T-helper 17 cell (primary cell): ENCODE measurements at places on chromosomes 5 and 9.

DNA sequence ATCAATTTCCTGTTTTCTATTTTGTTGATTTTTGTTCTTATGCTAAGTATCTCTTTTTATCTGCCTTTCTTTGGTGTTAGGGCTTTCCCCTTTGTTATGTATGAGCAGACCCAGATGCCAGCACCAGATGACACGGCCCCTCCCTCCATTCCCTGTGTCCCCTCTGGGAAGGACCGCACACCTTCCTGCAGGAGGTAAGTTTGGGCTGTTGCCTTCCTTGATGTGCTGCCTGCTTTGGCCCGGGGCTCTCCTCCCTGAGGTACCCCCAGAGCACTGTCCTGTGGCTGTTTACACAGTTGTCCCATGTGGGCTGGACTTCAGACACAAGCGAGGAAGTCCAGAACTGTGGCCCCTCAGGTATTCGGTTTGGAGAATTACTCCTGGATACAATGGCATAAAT lies 343.8 kb upstream of the IRX1 start:
- DNase-seq: no peak

- no peak for DNase-seq
Observed at GRCh38 chr5:54873691-54874090, 111.7 kb downstream of the ESM1 start.

GRCh38 chr5:32182463-32183063 lies 8.4 kb upstream of the GOLPH3 start:
- no peak for DNase-seq

GRCh38 chr9:107732781-107733522 lies 243.4 kb upstream of the KLF4 start:
- DNase-seq: no peak

DNA sequence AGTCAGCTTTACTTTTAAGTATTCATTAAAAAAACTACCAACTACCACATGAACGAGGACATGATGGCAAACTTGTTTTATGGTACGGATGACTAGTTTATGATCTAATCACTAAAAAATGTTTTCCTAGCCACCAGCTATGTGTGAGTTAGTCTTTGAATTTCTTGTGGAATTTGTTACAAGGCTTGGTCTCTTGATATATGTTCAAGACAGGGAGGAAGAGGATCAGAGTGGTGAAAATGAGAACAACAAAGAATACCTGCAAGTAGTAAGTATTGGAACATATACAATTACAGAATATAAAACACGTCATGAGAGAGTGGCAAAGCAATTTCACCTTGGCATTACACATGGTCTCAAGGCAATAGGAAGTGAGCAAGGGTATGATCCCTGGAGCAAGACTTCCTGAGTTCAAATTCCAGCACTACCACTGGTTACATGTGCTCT lies 548.6 kb upstream of the TLE4 start:
- DNase-seq: no peak

GRCh38 chr5:93071710-93072109 lies 509.3 kb downstream of the NR2F1-AS1 start:
- DNase-seq: no peak

- DNase-seq: no peak
Observed at GRCh38 chr5:176955895-176956294, 50.7 kb downstream of the UIMC1 start.

DNA sequence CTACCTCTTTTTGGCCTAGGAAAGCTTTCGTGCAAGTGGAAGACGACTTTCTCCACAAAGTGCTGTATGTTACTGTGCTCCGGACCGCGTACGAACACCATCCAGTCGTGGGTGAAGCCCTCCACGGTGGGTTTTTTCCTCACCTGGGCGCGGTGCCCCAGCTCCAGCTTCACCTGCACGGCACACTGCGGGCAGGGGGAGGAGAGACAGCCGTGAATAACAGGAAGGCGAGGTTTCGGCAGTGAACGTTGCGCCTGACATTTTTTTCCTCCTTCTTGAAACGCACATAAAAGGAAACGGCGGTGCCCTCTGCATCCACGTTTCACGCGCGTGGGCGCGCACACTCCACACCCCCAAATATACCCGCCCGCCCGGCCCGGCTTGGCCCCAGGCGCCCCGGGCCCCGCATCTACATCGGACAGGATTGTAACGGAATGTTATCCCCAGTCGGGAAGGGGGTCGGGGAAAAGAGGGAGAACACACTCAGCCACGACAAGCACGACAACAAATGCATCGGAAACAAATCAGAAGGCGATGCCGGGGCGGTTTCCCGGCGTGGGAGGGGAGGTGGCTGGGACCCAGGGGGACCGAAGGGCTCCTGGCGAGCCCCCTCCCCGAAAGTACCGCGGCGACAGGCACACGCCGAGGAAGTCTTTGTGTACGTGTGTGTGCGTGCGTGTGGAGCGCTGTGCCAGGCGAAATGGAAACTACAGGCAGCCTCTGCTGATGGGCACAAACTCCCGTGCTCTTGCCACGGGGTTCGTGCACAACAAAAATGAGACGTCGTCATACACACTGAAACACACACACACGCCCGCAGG lies 1.4 kb downstream of the MLLT3 start:
- peak; percentile 8 for DNase-seq

DNA sequence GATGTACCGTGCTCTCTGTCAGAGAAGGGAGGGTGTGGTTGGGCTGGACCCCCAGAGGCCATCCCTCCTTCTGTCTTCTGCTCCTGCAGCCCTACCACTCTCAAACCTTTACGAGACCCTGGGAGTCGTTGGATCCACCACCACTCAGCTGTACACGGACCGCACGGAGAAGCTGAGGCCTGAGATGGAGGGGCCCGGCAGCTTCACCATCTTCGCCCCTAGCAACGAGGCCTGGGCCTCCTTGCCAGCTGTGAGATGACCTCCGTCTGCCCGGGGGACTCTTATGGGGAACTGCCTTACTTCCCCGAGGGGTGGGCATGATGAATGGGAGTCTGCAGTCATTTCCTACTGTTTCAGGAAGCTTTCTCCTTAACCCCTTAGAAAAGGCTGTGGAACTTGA lies 17.5 kb downstream of the TGFBI start:
- DNase-seq: no peak

DNA sequence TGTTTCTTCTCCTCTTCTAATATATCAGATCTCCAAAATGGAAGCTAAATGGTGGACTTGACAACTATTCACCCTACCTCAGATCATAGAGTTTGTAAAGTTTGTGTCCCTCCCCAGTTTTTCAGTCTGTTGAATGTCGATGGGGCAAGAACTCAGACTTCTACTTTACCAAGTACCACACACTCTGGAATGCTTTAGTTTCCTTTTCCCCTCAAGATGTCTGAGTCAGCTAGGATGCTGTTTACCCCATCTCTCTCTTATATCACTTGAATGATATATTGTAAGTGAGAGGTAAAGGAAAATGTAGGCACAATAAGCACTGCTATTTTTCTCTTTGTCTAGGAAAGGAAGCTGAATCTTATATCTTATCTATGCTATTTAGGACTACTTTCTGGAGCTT lies 25.9 kb upstream of the TAL2 start:
- DNase-seq: no peak

GRCh38 chr9:135726138-135726853 lies 24.3 kb downstream of the KCNT1 start:
- no peak for DNase-seq

- DNase-seq: no peak
Observed at GRCh38 chr5:146040527-146040926, 64.8 kb downstream of the PLAC8L1 start.

DNA sequence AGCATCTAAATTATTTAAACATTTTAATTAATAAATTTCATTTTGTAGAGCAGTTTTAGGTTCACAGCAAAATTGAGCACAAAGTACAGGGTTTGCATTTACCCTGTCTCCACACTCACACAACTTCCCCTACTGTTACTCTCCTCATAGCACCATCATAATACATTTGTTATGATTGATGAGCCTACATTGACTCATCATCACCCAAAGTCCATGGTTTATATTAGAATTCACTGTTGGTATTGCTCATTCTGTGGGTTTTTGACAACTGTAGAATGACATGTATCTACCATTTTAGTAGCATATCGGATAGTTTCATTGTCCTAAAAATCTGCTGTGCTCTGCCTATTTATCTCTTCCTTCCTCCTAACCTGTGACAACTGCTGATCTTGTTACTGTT lies 411.1 kb upstream of the MPDZ start:
- no peak for DNase-seq

GRCh38 chr5:134136221-134136631 lies 21.7 kb downstream of the TCF7 start:
- peak; percentile 8 for DNase-seq

- DNase-seq: peak; percentile 61
Observed at GRCh38 chr9:35664531-35665470, at the start of gene ARHGEF39. Gene ARHGEF39, minus strand, starts transcription at chr9:35665195. Its CDS starts 26 bp downstream, at chr9:35665169.

GRCh38 chr5:120613729-120614128 lies 149.6 kb downstream of the PRR16 start:
- no peak for DNase-seq

GRCh38 chr5:33227746-33228145 lies 213.0 kb upstream of the TARS1 start:
- no peak for DNase-seq

GRCh38 chr5:37871023-37871815 lies 31.4 kb upstream of the GDNF start:
- DNase-seq: no peak

DNA sequence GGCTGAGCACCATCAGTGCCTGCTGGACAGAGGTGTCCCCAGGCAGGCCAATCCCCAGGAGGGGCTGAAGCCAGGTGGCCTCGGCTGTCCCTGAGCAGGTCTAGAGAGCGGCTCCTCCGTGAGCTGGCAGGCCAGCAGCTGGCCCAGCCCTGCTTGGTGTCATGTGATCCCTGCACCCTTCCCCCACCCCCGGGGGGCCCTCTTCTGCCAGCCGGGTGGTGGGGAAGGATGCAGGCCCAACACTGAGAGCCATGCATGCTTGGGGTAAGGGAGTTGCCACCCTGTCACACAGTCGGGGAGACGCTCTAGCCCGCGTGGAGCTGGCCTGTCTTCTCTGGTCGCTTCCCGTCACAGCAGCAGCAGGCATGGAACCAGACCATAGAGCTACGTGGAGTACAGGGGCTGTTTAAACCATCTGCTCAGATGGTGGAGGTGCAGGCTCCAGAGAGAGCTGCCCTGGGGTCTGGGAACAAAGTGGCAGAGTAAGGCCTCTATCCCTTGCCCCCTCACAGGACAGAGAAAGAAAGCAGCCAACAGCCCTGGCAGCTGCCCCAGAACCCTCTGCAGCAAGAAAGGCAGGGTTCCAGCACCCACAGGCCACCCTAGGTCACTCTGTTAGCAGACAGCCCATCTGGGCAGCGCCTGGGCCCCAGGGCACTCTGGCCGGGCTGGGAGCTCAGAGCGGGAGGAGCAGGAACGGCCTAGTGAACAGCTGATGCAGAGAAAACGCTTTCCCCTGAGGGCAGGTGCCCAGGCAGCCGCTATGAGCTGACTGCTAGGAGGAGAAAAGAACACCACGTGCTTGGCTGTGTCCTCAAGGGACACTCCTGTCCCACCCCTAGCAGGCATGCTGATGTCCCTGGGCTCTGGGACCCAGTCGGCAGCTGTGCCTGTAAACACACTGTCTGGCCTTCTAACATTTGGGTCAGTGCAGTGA lies 6.8 kb downstream of the RALGDS start:
- DNase-seq: no peak

DNA sequence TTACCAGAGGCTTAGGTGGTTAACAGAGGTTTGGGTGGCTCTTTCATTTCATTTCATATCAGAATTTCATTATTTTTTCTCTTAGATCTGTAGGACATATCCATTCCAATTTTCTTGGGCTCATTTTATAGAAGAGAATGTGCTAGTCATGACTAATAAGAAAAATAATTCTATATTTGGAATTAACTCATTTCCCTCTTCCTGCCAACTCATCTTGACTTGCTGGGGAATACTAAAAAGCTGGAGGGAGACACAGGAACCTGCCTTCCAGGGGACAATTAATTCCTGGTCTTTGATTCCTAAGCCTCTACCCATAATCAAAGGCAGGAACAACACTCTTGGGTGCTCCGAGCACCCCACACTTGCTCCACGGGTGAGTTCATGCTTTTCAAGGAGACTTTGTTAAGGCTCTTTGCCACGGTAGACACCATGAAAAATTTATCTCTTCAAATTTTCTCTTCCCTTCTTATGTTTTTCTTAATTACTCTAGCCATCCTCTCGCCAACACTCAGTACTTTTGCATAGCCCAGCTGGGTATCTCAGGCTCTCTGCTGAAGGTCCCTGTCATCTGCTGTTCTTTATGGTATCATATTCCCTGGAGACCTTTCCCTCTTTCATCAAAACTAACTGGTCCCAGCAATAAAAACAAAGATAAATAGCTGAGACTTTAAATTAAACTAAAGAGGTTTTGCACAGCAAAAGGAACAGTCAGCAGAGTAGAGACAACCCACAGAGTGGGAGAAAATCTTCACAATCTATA lies 273.9 kb downstream of the NPR3 start:
- DNase-seq: no peak

GRCh38 chr5:28463728-28464127 lies 1425.3 kb upstream of the CDH9 start:
- DNase-seq: no peak

DNA sequence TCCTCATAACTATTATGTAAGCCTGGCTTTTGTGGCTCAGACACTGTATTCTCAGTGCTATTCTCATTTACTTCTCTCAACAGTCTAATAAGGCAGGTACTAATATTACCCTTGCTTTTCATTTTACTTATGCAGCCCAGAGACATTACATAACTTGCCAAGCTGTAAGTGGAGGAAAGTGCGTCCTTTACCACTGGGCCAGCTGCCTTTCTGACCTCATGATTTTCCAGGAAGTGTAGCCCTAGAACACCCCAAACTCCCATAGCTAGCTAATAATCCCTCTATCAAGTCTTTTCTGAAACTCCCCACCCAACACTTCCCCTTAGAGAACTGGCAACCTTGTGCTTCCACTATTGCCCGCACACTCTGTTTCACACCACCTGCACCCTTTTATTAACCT lies 192.9 kb upstream of the HMHB1 start:
- DNase-seq: no peak

- no peak for DNase-seq
Observed at GRCh38 chr9:97802276-97802675, 50.8 kb upstream of the FOXE1 start.

DNA sequence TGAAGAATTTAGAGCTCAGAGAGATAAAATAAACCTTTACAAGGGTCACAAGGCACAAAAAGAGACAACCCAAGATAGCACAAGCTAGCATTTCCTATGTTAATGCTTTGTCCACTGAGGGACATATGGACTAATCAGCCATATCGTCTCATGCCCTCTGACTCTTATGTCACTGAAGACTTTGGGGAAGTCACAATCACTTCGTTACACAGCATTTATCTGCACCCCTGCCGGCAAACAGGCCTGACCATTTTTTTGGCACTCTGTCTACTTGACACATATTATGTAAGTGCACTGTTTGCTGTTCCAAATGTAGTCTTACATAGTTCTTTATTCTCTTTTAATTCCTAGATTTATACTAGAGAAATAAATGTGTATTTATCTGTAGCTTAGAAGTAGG lies 13.9 kb upstream of the BNC2 start:
- no peak for DNase-seq

GRCh38 chr5:180287404-180287803 lies 4.5 kb downstream of the MAPK9 start:
- DNase-seq: no peak
